ENCODE measurements at places on chromosomes 3 and 15.

DNA sequence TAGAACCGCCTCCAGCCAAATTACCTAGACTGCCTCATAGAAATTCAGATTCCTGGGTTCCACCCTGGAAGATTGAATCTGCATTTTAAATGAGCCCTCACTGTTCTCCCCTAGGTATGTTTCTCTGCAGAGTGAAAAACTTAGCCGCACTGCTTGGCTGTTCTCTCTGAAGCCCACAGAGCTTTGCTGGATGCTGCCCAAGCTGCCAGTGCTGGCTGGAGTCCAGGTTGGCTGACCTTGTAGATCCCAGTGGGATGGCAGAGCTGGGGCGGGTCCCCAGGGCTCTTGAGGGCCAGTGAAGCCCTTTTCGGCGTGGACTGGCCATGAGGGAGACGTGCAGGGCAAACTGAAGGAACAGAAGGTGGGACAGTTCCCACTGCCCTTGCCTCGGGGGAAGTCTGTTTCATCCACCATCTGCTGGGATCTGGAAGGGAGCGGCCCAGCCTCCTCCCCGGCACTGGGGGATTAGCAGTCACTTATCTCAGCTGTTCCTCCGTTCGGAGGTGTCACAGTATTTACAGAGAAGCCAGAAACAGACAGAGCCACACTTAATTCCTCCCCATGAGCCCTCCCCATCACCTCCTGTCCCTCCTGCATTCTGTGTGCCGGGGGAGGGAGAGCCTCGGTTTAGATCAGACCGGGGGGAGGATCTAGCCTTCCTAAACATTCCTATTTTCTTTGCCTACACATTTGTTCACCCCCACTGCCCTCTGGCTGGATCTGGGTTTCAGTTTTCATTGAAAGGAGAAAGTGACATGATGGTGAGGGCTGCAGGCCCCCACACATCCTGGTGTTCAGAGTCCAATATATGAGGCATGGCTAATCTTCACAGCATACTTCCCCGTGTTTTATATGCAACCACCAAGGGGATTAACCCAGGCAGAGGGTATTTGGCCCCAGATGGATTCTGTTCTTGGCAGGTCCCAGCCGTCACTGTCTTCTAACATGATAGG, 4.1 kb upstream of the ACTC1 start:
- DNase-seq: peak; percentile 1

DNA sequence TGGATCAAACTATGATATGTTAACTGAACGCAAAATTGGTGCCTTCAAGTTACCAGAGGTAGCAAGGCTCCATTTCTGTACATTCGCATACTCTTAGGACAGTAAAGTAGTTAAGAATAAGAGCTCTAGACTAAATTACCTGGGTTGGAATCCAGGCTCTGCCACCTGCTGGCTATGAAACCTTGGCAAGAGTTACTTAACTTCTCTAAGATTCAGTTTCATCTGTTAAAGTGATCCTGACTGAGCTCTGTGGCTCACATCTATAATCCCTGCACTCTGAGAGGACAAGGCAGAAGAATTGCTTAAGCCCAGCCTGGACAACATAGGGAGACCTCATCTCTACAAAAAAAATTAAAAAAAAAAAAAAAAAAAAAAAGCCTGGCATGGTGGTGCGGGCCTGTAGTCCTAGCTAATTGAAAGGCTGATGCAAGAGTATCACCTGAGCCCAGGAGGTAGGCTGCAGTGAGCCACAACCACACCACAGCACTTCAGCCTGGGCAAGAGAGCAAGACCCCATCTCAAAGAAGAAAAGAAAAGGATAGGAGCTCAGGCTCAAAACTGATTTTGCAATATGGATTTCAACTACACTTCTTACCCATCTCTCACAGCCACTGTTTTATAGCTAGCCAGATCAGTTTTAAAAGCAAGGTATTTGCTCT, 21.3 kb downstream of the GSK3B start:
- DNase-seq: no peak

DNA sequence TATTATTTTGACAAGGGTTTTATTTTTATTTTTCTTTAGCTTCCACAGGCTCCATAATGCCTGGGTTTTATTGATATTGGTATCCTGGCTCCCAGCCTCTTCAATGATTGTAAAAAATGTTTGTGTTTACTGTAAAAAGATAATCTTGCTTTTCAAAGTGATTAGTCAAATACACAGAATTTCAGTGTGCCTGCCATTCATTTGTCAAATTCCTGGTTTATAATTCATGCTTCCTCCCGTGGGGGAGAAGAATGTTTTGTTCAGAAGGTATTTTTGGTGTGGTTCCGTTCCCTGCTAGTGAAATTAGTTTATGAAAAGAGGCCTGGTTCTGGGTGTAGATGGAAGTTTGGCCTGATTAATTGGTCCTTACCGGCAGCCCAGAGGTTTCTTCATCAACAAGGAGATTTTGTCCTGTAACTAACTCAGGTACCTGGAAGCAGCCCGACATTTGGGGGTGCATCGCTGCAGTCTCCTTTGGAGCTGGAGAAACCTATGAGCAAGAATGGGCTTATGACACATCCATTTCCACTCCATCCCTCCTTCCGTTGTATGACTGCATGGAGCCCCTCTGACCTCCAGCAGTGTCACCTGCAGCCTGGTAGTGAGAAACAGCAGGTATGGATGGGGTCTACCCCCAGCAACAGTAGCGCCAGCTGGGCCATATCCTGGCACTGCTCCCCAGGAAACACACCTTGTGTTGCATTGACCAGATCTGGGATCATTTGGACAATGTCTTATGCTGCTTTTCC, 101.5 kb downstream of the PGPEP1L start:
- no peak for DNase-seq

DNA sequence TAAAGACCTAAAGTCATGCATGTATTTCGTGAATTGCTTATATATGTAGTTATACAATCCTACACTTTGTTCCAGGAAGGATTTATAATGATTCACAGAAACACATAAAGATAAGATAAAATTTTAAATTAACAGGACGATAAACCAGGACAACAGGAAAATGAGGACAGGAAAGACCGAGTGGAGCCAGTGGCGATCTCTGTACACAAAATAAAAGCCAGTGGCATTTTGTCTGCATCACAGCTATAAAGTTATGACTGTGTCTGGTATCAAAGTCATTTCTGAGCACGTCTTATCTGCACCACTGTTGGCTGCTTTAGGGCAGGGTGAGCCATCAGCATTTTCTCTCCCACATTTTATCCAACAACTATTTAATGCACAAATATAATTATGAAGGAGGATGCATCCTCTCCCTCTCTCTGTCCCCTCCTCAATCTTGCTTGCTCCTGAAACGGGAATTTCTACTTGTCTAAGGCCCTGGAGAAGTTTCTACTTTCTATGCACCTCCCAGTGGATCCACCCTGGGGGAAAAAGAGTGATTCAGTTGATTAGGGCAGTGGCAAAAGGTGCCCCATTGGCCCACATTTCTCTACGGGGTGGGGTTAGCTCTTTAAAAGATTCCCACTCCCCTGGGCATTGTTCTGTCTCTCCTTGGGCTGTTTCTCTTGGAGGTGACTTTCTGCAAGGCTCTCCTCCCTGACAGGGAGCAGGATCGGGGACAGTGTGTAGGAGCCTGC, 159.4 kb upstream of the UBE2E1 start:
- DNase-seq: no peak

DNA sequence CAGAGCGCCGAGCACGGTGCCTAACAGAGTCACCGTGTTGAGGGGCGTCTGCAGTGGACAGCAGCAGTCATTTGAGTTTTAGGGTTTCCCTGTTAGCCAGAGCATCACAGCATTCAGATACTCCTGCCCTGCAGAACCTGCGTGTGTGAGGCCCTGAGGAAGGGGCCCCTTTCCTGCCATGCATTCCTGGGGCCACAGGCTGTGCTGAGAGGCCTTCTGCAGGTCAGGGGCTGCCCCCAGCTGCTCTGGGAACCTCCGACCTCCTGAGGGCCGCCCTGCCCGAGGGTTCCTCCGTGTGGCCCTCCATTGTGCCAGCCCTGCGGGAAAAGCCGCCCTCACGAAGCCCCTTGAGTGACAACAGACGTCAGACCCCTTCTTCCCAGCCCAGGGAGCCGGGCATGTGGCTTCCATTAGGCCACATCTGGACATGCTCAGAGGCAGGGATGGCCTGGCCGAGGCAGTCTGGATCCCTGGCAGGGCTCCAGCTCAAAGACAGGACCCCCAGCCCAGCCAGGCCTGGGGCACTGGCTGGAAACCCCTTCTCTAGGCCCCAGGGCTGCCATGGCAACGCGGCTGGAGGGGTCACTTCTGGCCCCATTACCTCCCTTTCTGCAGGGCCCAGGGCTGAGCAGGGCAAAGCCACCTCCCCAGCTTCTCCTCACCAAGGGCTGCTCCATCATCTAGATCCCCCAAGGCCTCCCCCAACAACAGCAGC, 25.3 kb downstream of the FBLN2 start:
- DNase-seq: no peak

All from cerebellar nuclear complex (tissue), 1 donor.